ENCODE measurements at places on chromosomes 5 and 9.

- DNase-seq, result no peak
Observed at GRCh38 chr5:145495741-145496140, 339.4 kb downstream of the PRELID2 start.

DNA sequence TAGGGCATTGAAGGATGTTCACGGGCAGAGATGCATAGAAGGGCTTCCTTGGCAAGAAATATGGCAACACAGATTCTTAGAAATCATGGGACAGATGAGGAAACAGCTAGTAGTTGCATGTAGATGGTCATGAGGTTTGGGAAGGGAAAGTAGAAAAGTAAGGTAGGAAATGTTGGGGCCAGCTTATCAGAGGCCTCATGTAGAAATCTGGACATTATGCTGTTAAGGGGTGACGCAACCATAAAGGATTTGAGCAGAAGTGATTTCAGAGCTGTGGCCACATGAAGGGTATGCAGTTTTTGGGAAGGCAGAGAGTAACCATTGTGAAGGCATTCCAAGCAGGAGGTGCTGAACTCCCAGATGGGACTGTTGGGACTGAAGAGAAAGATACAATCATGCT is 224.0 kb downstream of the ARHGAP26 start:
- no peak for DNase-seq

DNA sequence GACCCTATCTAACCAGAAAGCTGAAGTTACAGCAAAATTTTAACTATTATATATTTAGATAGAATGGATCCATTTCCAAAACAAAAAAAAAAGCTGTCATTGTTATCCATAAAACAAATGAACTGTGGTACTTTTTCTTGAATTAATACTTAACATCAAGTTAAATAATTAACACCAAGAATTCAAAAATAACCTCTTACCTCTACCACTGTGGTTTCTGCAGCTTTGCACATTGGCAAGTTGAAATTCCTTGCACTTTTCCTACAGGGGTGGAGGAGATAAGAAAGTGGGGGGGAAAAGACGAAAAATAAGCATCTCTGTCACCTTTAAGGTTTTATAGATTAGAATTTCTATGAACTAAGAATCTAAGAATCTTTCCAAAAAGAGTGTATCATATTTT is 30.0 kb downstream of the OXCT1 start:
- DNase-seq, result no peak

- no peak for DNase-seq
Observed at GRCh38 chr9:22863106-22863505, 416.5 kb downstream of the DMRTA1 start.

GRCh38 chr5:95870105-95870672 is 47.7 kb upstream of the GLRX start:
- DNase-seq, result no peak

DNA sequence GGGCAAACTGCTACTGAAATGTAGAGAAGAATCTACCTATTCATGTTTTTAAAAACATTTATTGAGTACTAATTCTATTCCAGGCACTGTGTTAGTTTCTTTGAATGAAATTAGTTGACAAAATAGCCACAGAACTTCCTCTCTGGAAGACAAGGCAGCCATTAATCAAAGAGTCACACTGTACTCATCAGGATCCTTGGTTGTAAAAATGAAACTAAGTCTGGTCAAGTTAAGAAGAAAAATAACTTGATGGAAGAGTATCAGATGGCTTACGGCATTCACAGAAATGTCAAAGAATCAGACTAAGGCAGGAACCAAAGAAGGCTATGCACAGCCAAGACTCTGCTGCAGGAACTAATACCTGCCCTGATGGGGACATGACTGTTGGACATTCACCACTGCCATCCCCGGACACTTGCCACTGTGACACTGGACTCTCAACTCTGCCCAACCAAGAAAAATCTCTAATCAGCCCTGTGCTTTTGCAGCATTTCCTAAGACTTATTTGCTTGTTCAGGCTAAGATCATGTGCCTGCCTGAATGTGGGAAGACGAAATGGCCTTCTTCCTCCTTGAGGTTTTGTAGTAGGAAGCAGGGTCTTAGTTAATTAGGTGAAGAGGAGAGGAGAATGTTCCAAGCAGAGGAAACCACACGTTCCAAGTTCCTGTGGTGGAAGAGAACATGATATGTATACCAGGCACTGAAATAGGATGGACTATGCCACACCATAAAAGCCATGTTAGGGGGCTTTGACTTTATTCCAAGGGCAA is 23.3 kb upstream of the NDUFB6 start:
- DNase-seq, result no peak

GRCh38 chr5:59891962-59892643 is 1.4 kb downstream of the PDE4D start:
- no peak for DNase-seq

GRCh38 chr5:1832511-1833250 is 31.5 kb downstream of the NDUFS6 start:
- no peak for DNase-seq

DNA sequence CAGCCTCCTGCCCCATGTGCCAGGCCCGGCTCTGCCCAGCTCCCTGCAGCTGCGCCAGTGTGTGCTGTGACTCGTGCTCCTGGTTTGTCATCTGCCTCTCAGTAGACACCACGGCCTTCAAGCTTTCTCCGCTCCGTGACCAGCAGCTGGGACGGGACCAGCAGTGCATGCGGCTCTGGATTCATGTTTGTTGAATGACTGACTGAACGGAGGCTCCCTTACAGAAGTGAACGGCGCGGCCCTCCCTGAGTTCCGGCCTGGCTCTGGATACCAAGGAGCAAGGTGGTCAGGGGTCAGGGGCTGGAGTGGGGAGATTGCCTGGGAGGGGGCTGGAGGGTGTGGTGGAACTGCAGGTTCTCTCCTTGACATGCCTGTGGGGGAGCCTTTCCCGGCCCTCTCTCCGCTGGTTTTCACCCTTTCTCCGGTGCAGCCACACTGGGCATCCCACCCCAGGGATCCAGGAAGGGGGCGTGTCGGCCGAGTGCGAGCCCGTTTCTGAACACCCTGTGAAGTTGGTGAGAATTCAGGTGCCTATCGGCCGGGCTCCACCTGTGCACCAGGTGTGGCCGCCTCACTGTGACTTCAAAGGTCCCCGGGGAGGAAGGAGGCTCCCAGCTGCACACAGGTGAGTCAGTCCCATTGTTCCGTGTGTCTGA is 11.1 kb upstream of the CEP72 start:
- no peak for DNase-seq

DNA sequence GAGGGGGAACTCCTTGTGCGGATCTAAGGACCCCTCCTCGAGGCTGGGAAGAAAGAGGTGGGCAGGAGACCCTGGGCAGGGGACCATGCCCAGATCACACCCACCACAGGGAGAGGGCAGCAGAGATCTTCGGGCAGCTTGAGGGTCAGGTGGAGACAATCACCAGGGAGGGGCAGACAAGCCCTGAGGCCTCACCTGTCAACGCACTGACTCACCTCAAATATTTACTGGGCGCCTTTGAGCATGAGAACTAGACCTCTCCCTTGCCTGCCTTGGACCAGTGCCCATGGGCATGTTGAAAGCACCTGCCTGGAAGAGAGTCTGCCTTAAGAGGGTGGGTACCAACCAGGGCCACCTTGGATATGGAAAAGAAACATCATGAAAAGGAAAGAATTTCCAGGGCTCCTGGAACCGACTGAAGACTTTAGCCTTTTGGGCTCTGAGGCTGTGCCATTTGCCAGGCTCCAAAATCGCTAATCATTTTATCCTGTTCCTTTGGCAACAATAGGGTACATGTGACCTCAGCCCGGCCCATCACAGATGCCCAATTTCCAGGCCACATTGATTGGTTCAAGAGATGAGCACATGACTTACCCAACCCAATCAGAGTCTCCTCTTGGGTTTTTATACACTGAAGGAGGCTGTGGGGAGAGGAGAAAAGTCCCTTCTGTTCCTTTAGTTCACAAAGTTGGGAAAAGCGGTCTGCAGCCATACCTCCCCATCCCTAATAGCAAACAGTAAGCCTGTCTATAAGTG is 10.4 kb upstream of the SPINK4 start:
- peak; percentile 84 for DNase-seq

GRCh38 chr5:52853650-52854049 is 65.9 kb downstream of the ITGA1 start:
- DNase-seq, result no peak

DNA sequence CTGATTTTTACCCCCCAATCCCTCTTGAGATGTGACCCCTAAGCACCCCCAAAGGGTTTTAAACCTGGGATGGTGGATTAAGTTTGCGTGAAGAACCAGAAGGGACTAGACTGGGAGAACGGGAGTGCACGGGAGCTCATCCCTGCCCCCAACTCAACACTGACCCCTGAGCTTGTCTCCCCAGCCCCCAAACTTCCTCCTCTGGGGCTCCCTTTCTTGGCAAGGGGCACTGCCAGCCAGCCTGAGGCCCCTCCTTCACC is 5.0 kb upstream of the SET start:
- DNase-seq, result no peak

- DNase-seq, result no peak
Observed at GRCh38 chr9:86408121-86408520, 53.9 kb upstream of the TUT7 start.

GRCh38 chr9:30977965-30978364 is 1406.5 kb upstream of the ACO1 start:
- no peak for DNase-seq

DNA sequence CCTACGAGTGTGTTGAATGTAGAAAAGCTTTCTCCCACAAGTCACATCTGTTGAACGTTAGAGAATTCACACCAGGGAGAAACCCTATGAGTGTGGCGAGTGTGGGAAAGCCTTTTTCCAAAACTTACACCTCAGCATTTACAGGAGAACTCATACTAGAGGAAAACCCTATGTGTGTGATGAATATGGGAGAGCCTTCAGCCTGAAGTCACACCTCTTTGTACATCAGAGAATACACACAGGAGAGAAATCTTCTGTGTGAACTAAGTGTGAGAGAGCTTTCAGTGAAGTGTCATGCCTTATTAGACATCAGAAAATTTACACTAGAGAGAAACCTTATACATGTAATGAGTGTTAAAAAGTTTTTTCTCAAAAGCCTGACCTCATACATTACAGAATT is 41.8 kb upstream of the GPX3 start:
- no peak for DNase-seq

DNA sequence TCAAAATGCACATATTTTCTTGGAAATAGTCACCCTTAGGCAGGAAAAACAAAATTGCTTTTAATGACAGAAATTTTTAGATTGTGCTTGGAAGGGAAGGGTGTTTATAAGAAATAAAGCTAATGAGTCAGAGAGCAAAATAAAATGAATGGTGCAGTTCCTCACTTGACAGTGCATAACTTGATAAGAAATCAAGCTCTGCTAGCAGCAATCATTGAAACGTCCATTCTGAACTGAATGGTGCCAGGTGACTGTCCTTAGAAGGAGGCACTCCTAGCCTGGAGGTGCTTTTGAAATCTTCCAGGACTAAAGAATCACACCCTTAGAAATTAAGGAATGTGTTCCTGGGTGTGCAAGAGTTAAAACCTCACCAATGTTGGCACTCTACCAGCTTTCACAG is 202.5 kb downstream of the EFNA5 start:
- DNase-seq, result no peak

GRCh38 chr5:98927242-98927988 is 1.4 kb downstream of the CHD1 start:
- peak; percentile 59 for DNase-seq

DNA sequence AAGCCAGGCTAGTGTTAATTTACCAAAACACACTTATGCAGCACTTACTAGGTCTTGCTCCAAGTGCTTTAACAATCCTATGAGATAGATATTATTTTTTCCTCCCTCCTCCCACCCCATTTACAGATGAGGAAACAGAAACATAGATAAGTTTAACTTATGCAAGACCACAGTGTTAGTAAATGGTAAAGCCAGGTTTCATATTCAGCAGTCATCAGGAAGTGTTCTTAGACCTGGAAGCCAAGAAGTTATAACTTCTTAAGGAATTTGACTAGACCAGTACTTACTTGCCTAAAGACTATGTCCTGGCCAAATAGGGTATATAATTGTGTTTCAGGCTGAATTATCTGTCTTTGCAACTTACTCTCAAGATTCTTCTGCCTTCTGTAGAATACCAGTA is 15.9 kb downstream of the ABHD17B start:
- no peak for DNase-seq

GRCh38 chr9:36592801-36593583 is 20.3 kb downstream of the MELK start:
- no peak for DNase-seq

- DNase-seq, result no peak
Observed at GRCh38 chr5:160750938-160751657, 100.9 kb downstream of the ATP10B start.

DNA sequence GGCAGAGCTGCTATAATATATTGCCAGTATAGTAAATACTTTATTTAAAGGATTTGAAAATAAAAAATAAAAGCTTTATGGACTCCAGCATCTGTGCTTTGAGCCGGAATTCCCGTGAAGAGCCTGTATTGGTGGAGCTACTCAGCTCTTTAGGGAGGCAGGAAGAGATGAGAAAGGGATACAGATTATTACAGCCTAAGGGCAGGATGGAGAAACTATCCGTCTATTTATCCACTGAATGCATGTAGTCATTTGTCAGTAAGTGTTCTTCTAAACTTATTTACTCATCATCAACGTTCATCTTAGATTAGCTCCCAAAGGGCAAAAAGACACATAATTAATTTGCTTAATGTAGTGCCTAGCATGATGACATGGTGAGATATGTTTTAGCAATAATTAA is 48.4 kb downstream of the SLC1A1 start:
- DNase-seq, result no peak

- no peak for DNase-seq
Observed at GRCh38 chr5:121462441-121462840, 389.2 kb upstream of the FTMT start.

- DNase-seq, result no peak
Observed at GRCh38 chr5:77957931-77958521, 181.9 kb upstream of the TBCA start.

GRCh38 chr9:69104830-69105527 is 69.1 kb upstream of the TJP2 start:
- peak; percentile 72 for DNase-seq

- no peak for DNase-seq
Observed at GRCh38 chr9:99362321-99362720, 140.2 kb downstream of the SEC61B start.

GRCh38 chr9:75039009-75039408 is 10.9 kb upstream of the CARNMT1 start:
- no peak for DNase-seq

GRCh38 chr5:143679777-143680176 is 132.2 kb upstream of the HMHB1 start:
- DNase-seq, result no peak
